CD8-positive, alpha-beta T cell (primary cell): ENCODE measurements at places on chromosomes 1 and 21.

GRCh38 chr1:178688244-178688643, 36.8 kb upstream of the RALGPS2 start:
- DNase-seq: no peak

DNA sequence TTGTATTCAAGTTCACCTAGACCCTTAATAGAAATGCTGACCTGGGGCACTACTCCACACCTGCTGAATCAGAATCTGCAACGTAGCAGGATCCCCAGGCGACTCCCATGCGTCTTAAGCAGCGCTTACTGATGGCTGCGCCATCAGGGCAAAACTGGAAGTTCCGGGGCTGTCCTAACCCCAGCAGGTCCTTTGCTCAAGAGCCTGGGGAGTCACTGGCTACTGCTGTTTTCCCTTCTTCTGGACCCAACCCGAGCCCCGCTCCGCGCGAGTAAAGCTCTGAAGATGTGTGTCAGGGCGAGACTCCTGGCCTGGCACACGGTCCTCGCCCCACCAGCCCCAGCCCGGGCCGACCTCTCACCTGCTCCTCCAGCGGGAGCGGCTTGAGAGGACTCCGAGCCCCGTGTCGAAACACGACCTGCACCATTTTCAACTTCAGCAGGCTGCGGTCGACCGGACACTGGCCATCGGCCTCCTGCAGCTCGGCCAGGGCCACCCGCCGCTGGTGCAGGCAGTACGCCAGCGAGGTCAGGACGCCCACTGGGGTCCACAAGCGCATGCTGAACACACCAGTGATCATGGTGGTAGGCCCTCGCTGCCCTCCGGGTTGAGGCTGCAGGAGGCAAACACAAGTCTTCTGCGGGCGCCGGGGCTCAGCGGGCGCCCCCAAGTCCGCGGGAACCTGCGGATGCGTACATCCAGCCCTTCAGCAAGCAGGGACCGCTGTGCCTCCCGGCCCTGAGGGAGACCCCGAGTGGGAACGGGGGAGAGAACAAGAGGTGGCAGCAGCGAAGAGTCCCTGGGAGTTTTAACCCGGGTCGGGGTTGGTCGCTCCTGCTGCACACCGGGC, 630 bp downstream of the ACP6 start:
- peak; percentile 34 for DNase-seq

- no peak for DNase-seq
Observed at GRCh38 chr1:40981691-40982448, 2.4 kb downstream of the CTPS1 start.

DNA sequence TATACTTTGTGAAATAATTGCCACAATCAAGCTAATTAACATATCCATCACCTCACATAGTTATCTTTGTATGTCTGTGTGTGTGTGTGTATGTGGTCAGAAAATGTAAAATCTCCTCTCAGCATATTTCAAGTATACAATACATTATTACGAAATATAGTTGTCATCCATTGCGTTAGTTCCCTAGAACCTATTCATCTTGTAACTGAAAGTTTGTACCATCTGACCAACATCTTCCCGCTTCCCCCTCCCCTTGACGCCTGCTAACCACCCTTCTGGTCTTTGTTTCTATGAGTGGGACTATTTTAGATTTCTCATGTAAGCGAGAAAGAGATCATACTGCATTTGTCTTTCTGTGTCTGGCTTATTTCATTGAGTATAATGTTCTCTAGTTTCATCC, 455.3 kb downstream of the KCNT2 start:
- DNase-seq: no peak

DNA sequence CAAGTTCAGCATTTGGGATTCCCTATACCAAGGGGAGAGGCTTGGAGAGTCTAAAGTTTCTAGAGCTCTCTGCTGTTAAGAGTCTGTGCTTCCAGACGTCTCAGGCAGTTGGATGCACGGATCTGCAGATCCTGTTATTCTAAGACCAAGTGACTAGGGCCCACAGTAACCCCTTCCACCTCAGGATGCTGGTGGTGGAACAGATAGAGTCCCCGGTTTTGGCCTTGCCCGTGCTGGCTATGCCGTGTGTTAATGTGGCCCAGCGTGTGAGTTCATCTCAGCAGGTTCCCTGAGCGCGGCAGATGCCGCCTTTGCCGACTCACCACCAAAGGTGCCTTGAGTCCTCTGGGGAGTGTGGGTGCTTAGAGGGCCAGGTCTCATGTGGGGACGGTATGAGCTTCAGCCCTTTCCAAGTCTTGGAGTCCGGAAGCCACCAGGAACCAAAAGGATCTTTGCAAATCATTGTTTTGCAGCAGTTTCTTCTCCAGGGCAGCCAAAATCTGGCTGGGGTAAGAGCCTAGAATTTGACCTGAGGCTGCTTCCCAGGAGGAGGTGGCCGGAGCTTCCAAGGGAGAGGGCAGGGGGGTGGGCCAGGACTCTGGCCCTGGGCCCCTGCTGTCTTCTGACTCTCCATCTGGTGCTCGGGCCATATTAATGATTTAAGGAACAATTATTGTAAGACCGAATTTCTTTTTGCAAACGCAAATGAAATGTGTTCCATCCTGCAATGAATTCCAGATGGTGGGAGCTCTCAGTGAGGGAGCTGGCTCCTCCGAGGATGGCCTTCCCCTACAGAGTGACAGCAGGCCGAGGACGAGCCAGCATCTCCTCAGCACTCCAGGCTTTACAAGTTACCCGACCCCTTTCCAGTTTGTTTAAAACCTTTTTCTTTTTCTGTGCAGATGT, 205.7 kb downstream of the FOXD2 start:
- no peak for DNase-seq

DNA sequence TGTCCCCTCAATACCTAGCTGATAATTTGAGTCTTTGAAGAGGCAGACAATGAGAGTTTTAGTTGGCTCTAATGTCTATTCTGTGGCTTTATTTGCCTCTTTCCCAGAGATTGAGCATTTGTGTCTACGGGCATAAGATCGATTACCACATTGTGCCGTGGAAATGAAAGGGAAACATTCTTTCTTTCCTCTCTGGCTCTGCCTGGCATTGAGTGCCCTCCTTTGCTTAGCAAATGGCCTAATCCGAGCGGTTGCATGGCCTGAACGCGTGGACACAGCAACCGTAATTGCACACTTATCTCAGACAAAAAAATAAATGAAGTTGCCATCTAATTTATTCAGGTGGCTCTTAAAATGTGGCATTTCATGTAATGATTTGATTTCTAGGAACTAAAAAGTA, 247.9 kb downstream of the ADGRL2 start:
- DNase-seq: no peak

- no peak for DNase-seq
Observed at GRCh38 chr21:24118738-24119459, 1488.4 kb downstream of the MRPL39 start.

DNA sequence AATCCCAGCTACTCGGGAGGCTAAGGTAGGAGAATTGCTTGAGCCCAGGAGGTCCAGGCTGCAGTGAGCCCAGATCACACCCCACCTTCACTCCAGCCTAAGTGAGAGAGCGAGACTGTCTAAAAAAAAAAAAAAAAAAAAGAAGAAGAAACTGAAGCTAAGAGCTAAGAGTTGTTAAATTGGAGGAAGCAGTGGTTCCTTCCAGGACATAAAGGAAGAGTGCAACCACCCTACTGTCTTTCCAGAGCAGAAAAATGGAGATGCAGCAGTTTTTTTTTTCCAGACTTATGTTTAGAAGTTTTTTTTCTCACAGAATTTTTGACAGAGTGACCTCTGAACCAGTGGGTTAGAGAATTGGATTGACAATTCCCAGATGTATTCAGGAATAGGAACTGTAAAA, 88.7 kb downstream of the HLX start:
- no peak for DNase-seq

GRCh38 chr1:32877211-32878110, 6.7 kb upstream of the FNDC5 start:
- DNase-seq: no peak

- DNase-seq: no peak
Observed at GRCh38 chr1:33168556-33169289, 13.1 kb downstream of the TRIM62 start.
